ENCODE measurements at places on chromosomes 4 and X.

DNA sequence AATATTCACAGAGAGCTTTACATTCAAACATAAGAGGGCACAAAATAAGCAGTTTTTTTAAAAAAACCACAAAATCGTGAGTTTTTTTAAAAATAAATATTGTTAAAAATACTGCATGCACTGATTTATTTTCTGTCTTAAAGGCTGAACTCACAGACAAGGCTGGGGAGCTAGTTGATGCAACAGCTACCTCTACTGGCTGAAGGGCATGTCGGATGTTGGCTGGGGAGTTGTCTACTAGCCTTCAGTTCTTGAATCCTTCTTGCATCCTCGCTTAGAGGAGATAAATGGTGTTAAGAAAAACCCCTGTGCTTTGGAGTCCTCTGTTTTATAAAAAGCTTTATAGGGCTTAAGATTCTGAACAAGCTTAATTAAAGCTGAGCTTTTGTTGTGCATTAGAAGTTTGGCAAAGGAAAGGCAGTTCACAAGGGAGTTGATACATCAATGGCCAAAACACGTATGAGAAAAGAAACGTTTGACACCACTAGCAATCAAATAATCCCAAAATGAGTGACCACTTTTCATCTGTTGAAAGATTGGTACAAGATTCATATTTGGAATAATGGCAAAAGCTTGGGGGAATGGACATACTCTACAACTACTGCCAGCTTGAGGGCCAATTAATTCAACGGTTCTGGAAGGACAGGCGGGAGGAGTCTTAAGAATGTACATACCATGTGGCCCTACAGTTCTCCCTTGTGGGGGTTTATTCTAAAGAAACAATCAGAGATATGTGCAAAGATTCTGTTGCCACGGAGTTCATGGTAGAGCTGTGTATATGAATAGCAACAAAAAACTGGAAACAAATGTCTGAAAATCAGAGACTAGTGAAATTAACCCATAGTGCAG lies 94.7 kb downstream of the SEL1L3 start:
- peak; percentile 77 for DNase-seq

- peak; percentile 8 for DNase-seq
Measured at GRCh38 chr4:27040356-27040755, 179.7 kb downstream of the STIM2 start.

GRCh38 chrX:40008791-40009461 lies 88.8 kb downstream of the BCOR start:
- no peak for DNase-seq

GRCh38 chrX:5810636-5811035 lies 418.0 kb downstream of the NLGN4X start:
- DNase-seq: no peak

DNA sequence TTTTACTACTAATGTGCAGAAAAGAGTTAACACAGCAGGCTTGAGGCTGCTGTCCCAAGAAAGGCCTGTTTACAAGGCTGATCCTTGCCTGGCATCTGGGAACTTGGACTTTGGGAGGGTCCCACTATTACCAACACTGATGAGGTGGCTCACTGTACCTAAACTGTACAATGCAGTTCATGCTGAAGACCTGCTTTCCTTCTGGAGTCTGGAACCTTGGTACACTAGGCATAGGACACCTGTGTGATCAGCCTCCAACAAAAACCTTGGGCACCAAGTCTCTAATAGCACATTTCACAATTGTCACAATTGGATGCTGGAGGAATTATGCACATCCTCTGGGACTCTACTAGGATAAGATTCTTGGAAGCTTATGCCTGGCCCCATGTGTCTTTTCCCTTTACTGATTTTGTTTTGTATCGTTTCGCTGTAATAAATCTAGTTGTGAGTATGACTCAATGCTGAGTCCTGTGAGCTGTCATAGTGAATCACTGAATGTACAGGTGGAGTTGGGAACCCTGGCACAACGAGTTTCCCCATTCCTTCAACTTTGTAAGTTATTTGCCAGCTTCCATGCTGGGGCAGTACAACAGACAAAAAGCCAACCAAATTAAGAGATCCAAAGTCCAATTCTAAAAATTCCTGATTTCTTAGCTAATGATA lies 45.9 kb downstream of the TEC start:
- DNase-seq: no peak

DNA sequence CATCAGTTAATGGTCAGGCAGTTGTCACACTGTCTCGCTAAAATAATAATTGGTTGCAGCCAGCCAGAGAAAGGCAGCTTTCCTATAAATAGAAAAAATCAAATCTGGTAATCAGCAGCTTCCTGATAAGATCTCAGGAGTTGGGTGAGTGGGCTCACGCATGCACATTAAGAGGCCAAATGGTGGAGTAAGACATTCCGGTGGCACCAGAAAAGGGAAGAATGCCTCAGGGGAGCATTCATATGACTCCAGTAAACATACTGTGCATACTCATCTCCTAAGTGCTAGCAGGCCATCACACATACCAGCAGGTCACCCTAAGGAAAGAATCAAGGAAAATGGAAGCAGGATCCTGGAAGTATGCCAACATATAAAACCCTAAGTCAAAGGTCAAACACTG lies 40.1 kb downstream of the UGT2B15 start:
- DNase-seq: no peak

GRCh38 chr4:90317785-90318184 lies 190.6 kb downstream of the CCSER1 start:
- DNase-seq: no peak

GRCh38 chrX:17027931-17028330 lies 81.5 kb downstream of the REPS2 start:
- no peak for DNase-seq
